ENCODE measurements at places on chromosomes 4 and X.

- DNase-seq, result peak; percentile 75
Observed at GRCh38 chrX:22159071-22159470, 113.6 kb upstream of the CBLL2 start.

GRCh38 chrX:15930585-15930984 is 76.0 kb upstream of the AP1S2 start:
- peak; percentile 33 for DNase-seq

GRCh38 chrX:97524997-97525396 is 641.3 kb downstream of the RPA4 start:
- peak; percentile 42 for DNase-seq

GRCh38 chrX:116435597-116435996 is 809 bp upstream of the SLC6A14 start:
- DNase-seq, result no peak

- DNase-seq, result peak; percentile 77
Observed at GRCh38 chrX:68647156-68647957, at the start of gene STARD8. TSS of gene STARD8 (plus strand) at chrX:68647666. CDS start at chrX:68647883, 217 bp downstream.

GRCh38 chr4:150381609-150382008 is 200.3 kb upstream of the MAB21L2 start:
- DNase-seq, result no peak

DNA sequence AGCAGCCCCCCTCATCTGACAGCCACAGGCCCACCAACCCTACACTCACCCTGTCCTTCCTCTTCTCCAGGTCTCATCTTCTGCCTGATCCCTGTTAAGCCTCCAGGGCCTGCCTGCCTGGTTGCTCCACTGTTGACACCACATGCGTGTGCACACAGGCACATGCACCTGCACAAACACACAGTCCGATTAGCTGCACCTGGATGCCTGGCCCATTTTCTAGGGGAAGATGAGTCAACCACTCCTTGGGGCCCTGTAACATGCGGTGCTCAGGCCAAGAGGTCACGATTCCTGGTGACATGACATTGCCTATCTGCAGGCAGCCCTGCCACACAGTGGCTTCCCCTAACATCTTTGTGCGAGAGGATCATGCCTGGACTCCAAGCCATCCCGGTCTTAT is 498.4 kb downstream of the BCOR start:
- DNase-seq, result no peak

GRCh38 chr4:101833480-101833879 is 43.0 kb downstream of the BANK1 start:
- no peak for DNase-seq

DNA sequence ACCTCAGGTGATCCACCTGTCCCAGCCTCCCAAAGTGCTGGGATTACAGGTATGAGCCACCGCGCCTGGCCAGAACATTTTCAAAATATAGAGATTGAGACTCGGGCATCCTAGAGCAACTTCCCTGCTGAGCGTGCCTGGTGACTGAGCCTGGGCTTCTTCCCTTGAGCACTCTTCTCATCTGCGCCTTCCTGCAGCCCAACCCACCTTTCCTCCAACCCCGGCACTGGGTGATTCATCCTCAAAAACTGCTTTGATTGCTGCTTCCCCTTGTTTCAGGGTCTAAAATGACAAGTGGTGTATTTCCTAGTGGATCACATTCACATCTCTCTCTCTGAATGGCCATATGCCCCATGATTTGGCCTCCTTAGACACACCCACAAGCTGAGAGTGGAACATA is 37.8 kb downstream of the PHKA2 start:
- DNase-seq, result peak; percentile 11

GRCh38 chrX:18119856-18120255 is 100.8 kb downstream of the BEND2 start:
- DNase-seq, result no peak

- DNase-seq, result peak; percentile 14
Observed at GRCh38 chr4:138835832-138836533, 179.6 kb upstream of the NOCT start.

- peak; percentile 40 for DNase-seq
Observed at GRCh38 chr4:125254106-125254505, 60.6 kb upstream of the FAT4 start.

DNA sequence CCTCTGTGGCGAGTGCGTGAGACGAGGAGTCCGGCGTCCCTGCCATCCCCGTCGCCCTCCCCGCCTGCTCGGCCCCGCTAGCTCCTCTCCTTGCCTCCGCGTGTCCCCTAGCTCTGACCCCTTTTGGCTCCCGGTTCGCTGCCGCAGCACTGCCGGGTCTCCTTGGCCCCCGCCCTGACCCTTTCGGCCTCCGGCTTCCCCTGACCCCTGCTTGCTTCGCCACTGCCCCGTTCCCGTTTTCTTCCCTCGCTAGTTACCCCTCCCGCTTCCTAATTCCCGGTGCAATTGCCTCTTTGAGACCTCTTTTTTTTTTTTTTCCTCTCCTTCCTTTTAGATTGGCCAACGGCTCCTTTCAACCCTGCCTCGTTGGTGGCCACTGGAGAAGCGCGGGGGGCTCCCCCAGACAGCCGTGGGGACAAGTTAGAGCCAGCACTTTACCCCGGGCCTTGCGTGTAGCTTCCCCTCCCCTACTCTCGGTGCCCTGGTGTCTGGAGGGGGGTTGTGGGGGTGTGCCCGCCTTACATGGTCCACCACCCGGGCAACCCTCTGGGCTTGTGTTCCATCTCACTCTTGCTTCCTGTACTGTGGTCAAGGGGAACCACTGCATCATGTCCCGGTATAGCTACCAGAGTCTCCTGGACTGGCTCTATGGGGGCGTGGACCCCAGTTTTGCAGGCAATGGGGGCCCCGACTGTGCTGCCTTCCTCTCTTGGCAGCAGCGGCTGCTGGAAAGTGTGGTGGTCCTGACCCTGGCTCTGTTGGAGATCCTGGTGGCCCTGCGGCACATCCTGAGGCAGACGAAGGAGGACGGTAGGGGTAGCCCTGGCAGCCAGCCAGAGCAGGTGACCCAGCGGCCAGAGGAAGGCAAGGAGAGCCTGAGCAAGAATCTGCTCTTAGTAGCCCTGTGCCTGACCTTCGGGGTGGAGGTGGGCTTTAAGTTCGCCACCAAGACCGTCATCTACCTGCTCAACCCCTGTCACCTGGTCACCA is 548 bp downstream of the TMEM164 start:
- no peak for DNase-seq

DNA sequence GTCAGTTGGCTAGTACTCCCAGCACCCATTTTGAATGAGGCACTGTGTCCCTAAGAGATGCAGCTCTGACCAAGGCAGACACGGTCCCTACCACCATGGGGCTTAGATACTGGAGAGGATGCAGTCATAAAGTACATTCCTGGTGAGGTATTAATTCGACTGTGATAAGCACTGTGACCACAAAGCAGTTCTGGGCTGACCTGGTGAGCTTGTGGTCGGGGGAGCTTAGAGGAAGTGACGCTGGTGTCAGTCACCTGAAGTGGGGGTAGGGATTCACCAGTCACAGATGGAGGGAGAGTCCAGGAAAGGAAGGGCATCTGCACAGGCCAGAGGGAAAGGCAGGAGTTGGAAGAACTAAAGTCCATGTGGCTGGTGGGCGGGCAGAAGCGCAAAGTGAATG is 15.8 kb upstream of the CLTRN start:
- peak; percentile 54 for DNase-seq

DNA sequence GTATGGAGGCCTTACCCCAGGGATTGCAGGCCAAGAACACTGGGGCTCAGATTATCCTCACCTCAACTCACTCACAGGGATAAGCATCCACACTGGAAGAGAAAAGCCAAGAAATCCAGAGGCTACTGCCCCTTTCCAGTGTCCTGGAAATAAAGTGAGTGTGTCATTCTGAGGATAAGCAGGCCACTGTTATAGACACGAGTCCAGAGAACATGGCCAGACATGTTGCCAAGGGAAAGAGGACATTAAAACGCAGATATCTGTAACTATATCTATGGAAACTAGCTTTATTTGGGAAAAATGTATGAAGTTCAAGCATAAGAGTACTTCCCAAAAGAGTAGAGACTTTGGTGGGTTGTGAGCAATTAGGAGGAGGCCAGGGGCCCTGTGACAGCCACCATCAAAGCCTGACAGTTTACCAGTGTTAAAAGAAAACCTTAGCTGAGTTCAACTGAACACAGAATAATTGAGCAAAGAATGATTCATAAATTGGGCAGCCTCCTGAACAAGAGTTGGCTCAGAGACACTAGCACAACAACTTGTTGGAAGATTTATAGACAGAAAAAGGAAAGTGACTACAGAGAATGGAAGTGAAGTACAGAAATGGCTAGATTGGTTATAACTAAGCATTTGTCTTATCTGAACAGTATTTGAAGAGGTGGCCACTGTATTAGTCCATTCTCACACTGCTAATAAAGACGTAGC is 1222.2 kb downstream of the STIM2 start:
- peak; percentile 11 for DNase-seq

GRCh38 chr4:41458689-41459088 is 79.3 kb upstream of the LIMCH1 start:
- DNase-seq, result no peak

GRCh38 chr4:8000247-8000646 is 60.6 kb upstream of the AFAP1 start:
- DNase-seq, result no peak

DNA sequence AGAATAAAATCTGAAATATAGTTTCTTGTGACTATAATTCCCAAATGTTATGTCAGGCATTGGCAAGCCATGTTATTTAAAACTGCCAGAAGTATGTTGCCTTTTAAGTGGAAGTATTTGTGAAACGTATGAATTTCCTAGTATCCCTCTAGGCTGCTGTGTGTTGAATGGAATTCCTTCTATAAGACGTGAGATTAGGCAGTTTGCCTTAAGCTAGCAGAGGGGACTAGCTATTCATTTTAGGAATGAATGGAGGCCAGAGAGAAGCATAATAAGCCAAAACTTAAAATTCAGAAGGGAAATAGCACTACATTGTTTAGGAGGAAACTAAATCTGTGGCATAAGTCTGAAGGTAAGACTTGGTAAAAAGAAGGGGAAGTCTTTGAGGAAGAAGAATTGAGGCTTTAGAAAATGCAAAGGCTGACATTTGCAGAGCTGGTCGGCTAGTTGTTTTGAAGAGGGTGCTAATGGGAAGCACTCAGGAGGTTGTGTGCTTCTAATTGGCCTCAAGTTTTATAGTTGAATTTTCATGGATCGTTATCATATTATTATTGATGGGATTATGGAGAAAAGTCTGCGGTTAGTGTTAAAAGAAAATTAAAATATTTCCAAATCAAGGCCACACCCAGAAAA is 57.1 kb downstream of the TMEM131L start:
- DNase-seq, result no peak

DNA sequence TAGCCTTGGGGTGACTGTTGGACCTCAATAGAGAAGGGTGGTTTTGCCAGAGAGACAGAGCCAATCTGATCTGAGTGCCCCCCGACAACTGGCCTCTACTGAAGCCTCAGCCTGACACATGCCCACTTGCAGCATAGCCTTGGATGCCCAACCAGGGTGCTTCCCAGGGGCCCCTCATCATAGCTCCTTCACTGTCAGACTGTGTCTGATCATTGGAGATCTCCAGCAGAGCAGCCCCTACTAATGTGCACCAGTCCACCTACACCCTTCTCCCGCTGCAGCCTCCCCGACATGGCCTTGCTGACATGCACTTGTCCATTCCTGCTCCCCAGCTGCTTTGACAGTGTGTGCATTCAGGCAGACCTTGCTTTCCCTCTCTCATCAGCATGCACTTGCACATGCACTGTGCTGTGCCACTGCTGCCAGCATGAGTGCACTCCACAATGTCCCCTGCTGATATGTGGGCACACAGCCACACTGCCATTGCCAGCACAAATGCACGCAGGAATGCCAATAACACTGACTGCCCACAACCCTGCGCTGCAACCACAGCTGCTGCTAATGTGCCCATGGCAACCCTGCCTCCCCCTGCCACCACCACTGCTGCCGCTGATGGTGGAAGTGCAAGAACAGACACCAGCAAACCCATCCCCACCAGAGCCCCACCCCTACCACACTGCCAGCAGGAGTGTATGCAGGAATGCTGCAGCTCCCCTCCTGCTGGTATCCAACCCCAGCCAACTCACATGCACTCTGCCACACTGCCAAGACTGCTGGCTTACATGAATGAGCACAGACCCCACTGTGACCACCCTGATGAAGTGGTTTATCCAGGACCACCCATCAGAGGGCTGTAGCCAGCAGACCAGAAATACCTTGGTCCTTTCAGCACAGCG is 68.1 kb upstream of the ZMAT1 start:
- no peak for DNase-seq

DNA sequence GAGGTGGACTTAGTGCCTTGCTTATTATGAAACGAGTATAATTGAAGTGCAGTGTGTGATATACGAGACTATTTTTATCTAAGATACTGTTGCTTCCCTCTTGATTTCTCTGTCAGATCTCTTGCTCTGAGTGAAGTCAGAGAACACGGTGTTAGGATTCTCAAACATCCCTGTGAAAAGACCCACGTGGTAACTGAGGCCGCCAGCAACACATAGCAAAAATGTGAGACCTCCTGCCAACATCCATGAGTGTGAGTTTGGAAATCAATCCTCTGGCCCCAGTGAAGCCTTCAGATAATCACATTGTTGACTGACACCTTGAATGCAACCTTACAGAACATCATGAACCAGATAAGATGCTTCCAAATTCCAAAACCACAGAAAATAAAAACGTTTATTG is 954.4 kb downstream of the FAT4 start:
- DNase-seq, result no peak

- no peak for DNase-seq
Observed at GRCh38 chr4:74920704-74921103, 12.2 kb upstream of the PARM1 start.

GRCh38 chr4:101259876-101260275 is 87.5 kb downstream of the PPP3CA start:
- no peak for DNase-seq

DNA sequence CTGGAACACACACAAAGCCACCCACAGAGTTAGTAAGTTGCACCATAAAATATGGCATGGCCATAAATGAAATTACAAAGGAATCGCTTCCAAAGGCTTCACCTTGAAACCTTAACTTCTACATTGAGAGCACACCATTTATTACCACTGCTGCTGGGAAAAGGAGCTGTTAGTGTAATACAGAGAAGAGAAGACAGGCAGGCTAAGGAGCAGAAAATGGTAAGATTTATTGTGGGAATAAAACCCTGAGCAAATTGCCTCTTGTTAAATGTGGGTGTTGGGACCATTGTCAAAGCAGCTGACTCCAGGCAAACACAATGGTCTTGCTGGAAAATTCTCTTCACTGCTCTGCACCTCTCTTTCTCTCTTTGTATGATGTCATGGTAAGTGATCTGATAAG is 79.2 kb upstream of the NHS start:
- no peak for DNase-seq

DNA sequence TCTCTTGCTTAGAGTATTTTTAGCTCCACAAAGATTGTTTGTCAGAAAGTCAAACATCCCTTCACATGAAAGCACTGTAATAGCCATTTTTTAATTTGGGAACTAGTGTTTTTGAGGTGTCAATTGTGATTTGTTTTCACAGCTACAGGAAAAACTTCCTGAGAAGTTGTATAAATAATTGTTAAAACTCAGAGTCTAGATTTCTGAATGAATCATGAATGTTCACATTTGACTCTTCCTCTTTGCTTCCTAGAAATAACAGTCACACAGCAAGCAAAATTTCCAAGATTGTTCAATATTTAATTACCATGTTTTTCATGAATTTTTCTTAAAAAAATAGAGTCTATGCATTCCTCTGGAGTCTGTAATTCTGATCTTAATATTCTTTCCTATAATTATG is 156.9 kb upstream of the SLC7A11 start:
- no peak for DNase-seq

All from EL (cell line).